ENCODE measurements at places on chromosomes 2 and 18.
A peak's percentile ranks its signal among the peaks of the same experiment; 100 is the strongest.

DNA sequence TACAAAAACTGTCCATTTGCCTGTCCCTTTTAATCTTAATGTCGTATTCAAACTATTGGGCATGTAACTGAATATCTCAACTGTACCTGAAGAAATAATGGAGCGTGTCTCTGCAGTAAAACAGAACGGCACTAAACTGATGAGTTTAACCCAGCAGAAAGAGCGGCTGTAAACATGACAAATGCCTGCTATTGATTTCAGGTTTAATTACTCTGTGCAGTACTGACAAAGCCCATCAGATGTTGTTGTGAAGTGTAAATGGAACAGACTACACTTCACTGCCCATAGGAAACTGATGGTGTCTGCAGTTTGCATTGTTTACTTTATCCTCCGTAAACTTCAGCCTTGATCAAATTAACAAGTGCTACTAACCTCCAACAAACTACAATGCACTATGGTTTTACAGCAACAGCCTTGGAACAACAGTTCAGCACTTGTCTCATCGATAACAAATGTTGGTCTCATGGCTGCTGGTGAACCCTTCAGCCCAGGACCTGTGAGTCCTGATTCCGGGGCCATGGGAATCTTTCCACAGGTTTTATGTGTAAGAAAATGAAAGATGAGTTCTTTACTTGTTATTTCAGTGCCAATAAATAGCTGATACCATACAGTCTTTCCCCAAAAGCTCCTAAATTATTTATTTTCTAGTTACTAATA lies 316.5 kb downstream of the CCDC178 start:
- DNase-seq = no peak

DNA sequence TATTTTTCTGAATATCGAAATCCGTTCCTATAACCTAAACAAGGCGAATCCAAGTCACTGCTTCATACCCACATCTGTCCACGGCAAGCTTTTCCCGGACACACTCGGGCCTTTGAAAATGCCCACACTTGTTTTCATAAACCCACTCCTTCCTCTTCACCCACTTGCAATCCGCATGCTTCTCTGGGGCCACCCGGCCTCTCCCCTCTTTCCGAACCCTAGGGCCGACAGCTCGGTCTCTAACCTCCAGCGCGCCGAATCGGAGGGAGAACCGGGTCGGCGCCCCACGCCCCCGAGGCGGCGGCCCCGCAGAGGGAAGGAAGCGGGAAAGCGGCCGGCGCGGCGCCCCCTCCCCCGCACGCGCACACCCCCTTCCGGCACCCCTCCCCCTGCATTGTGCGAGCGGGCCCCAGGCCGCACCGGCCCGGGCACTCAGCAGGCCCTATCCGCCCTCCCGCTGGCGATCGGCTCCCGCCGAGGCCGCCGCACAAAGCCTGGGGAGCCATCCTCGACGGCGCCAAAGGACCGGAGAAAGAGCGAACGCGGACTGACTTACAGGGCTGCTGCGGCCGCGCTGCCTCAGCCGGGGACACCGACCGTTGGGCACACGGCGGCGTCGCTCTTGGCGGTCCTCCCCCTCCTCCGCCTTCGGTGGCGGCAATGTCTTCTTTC lies 467 bp downstream of the PUM2 start:
- DNase-seq = no peak

GRCh38 chr2:192072261-192072660 lies 122.5 kb downstream of the TMEFF2 start:
- no peak for DNase-seq

DNA sequence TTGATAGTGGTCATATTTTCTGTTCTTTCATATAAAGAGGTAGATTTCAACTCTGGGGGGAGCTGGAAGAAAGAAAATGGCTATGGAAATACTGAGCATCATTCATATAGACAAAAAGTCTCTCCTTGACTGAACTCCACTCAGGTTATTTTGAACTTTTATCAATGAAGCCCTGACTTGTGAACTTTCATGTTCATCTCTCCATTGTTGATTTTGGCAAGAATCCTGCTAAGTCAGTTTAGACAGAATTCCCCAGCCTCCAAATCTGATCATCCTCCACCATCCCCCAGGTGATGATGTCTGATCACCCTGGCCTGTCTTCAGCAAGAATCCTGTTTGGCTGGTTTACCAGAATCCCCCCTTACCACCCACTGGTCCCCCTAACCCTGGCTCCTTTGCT lies 395.0 kb downstream of the NCKAP5 start:
- DNase-seq = no peak

DNA sequence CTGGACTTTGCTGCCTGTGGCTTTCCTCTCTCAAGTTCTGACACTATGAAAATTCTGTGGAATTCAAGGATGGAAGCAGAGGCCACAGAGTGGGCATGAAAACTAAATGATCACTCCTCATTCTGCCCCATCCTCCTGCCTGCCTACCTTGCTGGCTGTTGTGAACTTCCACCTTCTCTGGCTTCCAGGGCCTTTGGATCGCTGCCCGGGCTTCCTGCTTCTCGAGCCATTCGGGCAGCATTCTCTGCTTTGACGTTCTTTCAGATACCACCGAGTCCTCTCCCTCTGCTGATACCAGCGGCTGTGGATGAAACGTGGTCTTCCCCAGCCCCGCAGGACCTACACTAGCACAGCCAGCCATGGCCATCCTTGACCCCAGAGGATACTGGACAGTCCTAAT lies 327.7 kb upstream of the SLC14A2 start:
- no peak for DNase-seq

- no peak for DNase-seq
Observed at GRCh38 chr18:60675801-60676200, 303.2 kb upstream of the MC4R start.

DNA sequence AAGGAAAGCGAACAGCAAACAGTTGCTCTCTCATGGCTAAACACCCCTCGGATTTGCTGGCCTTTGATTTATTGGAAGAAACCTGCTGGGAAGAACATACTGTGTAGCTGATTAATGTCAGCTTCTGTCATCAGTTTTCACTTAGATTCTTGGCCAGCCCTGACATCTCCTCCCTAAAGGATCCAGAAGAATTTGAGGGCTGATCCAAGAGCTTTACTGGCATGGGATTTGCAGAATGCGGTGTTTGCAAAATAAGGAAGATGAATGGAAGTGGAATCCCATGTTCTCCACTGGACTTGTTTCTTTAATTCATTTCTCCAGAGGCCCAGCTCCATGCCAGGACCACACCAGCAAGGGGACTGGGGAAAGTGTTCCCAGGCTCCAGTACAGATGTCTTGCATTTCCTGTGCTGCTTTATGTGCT lies 80.5 kb downstream of the RDH14 start:
- no peak for DNase-seq

DNA sequence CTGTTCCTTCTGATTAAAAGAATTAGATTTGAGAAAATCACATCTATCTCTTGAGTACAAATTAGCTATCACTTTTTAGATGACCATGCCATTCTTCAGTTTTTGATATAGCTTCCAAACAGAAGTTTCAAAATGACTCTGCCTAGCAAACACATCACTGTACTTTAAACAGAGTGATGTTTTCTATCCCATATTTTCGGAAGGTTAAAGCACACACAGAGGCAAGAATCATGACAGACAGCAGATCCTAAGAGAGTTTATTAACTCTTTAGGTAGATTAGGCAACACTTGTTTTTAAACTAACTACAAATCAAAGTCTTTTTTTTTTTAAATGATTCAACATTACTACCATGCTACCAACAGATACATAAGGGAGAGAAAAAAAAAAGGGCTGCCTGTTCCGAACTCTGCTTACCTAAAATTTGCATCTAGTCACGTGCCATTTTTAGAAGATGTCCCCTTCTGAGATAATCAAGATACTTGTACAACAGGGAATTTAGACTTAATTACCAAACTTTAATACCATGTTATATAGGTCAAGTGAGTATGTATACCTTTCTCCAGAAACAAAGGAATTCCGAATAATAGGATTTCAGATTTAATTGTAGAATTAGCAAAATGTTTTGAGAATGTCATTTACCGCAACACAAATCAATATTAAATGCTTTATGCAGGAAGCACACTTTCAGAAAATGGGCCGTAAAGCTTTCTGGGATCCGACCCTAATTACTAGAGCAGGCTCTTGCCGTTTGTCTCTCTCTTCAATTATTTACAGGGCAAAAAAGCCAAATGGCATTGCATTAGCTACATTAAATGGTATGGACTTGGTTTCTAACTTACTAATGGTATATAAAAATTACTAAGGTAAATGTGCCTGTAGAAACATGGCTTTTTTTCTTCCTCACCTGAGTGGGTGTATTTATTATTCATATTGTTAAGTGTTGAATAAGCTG lies 2.6 kb downstream of the RBMS1 start:
- no peak for DNase-seq

DNA sequence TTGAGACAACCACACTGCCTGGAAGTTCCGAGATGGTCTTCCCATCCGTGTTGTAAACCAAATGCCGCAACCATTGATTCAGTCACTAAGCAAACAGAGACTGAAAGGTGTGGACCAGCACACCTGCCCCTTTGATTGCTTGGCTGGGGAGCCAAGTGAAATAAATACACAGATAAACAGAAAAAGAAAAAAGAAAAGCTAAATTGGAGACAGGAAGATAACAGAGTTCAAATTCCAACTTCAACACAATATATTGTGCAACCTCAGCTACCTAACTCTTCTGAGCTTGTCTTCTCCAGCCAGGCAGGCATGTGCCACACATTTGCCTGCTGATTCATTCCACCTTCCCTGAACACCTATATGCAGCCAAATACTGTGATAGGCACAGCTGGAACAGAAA lies 110.9 kb downstream of the PID1 start:
- no peak for DNase-seq

DNA sequence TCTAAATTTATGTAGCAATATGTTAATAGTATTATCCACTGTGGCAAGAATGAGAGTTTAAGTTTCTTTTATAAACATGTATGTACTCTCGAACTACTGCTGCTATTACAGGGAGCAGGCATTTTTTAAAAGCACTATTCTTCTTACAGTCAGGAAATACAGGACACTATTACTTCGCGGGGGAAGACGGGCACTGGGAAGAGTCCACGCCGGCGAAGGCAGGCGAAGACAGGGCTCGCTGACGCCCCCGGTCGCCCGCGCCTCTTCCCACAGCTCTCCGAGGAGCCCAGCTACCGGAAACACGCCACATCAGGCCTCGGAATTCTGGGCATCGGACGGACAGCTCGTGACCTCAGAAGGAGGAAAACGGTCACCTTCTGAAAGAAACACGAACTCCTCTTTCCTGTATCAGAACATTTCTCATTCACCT lies 90.2 kb downstream of the FAM161A start:
- peak; percentile 60 for DNase-seq

GRCh38 chr2:44079686-44080085 lies 83.9 kb upstream of the LRPPRC start:
- no peak for DNase-seq

DNA sequence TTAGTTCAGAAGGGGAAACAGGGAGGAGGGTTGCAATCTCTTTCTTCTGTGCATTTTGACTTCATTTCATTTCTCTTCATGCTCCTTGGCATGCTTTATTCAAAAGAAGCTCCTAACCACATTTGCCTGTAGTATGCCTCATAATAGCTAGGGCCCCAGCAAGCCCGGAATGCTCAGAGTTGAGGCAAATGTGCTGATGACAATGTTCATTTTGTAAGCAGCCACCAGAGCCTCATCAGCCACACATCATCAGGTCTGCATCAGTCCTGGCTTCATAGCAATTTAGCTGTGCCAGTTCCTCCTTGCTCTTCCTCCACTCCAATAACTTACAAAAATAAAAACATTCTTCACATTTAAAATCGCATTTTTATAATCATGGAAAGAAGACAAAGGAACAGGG lies 65.4 kb upstream of the MMADHC start:
- DNase-seq = no peak

DNA sequence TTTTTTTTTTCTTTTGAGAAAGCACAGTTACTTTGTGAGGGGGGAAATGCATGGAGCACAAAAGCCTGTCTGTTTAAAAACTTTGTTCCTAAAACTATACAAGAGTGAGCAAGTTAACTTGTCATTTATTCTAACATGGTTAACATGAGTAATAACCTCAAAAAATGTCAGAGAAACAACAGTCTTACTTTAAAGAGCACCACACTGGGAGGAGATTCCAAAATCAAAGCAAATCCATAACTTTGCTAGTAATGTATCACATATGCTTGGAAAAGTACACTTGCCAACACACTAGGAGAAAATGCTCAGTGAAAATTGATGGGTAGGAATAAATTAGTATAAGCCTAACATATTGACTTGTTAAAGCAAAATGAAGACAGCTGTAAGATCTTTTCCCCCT lies 157.1 kb downstream of the PRPF40A start:
- DNase-seq = no peak

- no peak for DNase-seq
Observed at GRCh38 chr2:152581360-152581759, 135.9 kb downstream of the PRPF40A start.

GRCh38 chr2:234797566-234798250 lies 154.1 kb upstream of the SH3BP4 start:
- DNase-seq = no peak

GRCh38 chr18:37403788-37404187 lies 161.8 kb downstream of the CELF4 start:
- no peak for DNase-seq

DNA sequence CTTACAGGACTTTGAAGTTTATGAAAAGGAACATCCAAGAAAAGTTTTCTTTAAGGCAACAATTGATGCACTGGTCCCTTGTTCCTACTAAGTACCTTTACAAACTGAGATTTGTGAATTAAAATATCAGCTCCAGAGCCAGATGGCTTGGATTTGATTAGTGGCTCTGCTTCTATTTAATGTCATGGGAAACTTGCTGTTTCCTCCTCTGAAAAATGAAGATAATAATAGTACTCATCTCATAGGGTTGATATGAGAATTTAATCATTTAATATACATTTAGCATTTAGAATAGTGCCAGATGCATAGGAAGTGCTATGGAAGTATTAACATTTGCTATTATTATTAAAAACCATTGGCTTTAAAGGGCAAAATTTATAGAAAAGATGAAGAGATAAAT lies 2.6 kb upstream of the GAREM1 start:
- no peak for DNase-seq

DNA sequence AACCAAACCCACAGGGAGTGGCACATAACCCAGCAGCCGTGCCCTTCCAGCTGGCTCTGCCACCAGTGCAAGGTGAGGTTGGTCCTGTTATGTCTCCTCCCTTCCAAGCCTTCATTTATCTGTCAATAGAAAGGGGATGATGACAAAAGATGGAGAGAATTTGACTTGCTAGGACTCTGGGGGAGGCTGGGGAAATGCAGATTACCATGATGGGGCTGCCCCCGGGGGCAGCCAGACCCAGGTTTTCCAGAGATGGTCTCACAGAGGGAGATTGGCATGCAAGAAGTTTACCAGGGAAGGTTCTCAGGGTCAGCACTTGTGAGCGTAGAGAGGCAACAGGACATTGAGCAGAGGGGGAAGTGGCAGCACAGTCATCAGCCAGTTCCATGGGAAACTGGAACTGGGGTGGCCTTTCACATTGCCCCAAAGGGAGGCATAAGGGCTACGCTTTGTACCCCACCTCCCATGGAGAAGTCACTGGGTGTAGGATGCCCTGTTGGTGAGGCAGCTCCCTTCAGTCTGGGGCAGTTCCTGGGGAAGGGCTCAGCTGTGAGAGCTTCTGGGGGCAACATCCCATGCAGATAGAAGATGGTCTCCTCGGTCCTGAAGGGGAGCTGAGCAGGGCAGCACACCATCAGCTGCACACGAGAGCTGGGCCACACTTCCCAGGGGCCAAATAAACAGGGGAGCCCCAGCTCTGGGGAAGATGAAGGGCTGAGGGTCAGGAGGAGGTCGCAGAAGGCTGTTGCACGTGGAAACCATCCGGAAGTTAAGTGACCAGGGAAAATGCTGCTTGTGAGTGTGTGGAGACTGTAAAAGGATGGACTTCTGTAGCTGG lies 117.8 kb upstream of the EPC2 start:
- no peak for DNase-seq

GRCh38 chr2:144753416-144753815 lies 233.5 kb upstream of the ZEB2 start:
- no peak for DNase-seq

- DNase-seq = no peak
Observed at GRCh38 chr18:23570912-23571504, 15.3 kb downstream of the NPC1 start.

All from kidney epithelial cell (primary cell).